ENCODE measurements at places on chromosomes 7 and 10.

DNA sequence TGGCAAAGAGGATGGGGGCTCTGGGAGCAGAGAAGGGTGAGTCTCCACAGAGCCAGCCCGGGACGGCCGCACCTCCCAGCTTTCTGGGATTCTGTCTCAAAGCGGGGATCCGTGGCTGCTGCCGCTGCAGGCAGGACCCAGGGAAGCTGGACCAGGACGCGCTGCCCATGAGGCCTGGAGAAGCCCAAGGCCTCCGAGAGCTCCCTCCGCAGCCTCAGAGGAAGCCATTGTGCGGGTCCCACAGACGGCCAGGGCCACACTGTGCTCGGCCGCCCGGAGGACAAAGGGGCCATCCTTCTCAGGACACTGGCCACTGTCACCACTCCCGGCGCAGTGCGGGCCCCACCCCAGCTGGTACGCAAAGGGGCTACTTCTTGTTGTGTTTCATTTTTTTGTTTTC lies 79.3 kb upstream of the PDGFA start:
- DNase-seq = no peak

DNA sequence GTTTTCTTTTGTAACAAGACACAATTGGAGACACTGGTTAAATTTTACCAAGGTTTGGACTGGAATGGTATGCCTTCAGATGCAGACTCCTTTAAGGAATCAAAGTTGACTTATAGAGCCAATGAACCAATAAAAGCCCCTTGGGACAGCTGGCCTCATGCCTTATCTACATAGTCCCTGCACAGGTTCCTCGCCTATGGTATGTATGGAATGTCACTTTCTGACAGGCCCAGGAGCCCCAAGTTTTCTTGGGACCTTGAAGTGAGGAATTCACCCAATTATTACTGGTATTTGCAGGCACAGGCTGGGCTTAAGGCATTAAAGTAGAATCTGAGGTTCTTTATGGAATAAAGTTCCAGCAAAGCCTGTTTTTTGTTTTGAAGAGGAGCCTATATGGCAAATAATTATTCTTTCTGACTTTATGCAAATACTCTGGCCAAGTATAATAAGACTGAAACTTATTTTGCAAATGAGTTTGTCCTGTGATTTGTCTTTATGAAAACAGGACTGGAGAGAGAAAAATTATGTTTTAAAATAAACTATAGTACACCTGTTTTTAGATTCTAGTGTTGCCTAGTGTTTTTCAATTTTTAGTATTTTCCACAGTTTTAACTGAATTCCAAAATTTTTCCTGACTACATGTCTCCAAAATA lies 24.1 kb upstream of the DNMBP start:
- no peak for DNase-seq

- DNase-seq = no peak
These were observed 3.0 kb downstream of the CHPF2 start for GRCh38 chr7:151235091-151235787.

DNA sequence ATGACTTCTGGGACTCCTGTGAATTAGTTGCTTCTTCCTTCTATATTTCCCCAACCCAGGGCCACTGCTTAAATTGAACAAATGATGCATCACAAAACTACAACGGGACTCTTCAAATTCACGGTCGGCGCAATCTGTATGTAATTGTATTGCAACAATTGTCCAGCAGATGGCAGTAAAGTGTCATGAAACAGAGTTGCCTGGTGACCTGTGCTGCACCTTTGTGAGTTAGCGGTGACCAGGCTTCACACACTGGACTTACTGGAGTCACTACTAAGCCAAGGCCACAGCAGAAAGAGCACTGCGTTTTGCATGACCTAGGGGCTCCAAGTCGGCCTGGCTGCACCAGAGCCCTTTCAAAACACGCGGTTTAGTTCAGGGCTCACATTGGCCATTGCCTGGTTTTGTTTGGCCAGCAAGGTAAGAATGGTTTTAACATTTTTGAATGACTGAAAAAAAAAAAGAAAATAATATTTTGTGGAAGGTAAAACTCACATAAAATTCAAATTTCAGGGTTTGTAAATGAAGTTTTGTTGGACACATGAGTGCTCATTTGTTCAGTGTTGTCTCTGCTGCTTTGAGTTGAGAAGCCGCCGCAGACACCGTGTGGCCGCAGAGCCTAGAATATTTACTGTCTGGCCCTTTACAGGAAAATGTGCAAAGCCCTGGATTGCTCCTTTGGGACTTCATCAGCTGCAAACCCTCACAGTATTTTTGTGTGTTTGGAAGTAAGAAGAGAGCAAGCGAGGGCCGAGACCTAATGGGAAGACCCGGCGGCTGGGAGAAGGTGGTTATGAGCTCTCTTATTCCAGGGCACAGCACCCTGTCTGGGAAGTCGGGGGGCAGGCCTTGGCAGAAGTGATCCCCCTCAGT lies 23.2 kb upstream of the ZNF32 start:
- peak; percentile 32 for DNase-seq

DNA sequence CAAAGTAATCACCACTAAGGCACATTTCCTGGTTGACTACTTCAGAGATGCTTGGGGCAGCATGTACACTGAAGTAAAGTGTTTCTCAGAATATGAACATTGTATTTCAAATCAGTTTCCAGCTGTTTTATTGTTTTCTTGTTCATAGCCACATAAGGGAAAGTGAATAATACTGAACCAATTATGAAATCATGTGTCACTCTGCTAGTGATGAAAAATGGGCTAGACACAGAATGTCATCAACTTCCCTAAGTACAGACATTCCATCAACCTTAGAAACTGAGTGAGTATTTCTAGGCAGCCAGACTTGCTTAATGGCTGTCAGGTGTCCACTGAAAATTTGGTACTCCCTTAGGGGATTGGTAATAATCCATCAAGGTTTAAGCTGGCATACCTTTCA lies 603.5 kb downstream of the ARL4A start:
- no peak for DNase-seq

- no peak for DNase-seq
These were observed 777.7 kb downstream of the PHTF2 start for GRCh38 chr7:78576236-78576635.

GRCh38 chr7:75819711-75820110 lies 6.1 kb upstream of the CCL24 start:
- DNase-seq = no peak

DNA sequence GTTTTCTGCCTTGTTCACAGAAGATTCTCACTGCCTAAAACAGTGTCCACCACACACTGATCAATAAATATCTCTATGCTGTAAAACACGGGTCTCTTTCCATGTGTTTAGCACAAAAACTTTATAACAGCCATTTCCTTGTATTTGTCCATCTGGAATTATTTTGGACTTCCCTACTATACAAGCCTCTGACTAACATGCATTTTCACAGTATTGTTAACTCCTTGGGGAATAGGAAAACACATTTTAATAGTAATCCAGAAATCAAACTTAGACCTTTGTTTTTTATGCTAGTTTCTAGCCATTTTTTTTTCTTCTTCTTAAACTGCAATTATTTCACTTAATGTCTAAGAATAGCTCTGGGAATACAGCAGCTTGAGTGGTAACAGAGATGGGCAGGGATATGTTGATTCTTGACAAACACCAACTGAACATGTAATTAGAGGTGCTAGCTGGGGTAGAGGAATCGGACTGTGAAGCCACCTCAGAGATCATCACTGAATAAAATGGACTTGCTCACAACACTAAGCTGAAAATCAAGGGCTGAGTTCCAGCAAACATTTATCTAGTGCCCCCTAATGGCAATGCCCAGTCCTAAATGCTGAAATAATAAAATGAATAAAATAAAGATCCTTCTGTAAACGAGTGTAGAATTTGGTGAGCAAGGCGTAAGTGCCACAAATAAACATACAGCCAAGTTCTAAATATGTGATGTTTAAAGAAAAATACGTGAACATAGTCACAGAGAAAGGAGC lies 593.1 kb downstream of the SORCS1 start:
- DNase-seq = no peak

DNA sequence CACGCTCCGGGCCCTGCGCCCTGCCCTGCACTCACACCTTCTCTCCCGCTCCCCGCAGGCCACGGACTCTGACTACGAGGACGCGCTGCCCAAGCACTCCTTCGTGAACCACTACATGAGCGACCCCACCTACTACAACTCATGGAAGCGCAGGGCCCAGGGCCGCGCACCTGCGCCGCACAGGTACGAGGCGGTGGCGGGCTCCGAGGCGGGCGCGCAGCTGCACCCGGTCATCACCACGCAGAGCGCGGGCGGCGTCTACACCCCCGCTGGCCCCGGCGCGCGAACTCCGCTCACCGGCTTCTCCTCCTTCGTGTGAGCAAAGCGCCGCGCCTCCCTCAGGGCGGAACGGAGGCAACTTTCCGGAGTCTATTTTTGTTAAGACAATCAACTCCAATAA lies 417.0 kb upstream of the FOXK1 start:
- no peak for DNase-seq

GRCh38 chr7:96786261-96786997 lies 76.8 kb upstream of the SEM1 start:
- DNase-seq = no peak
